Activated T-helper 17 cell treated with anti-CD3 and anti-CD28 coated beads, Interleukin-2, amount 50 U/mL, for 72 hours (primary cell): ENCODE measurements at places on chromosomes 16 and 17. TPM values are rescaled to one million over a fixed set of nuclear protein-coding genes. Genes with fewer than 3 reads are reported as not detected.
A peak's percentile ranks its signal among the peaks of the same experiment; 100 is the strongest.

Gene CEP295NL
- not detected for total RNA-seq

Gene CRISPLD2
- 0.30 TPM for total RNA-seq

Gene C16orf46
- not detected for total RNA-seq

Gene TAOK2
- total RNA-seq: 44.0 TPM

Gene KRTAP1-3
- not detected for total RNA-seq

Gene NACA2
- not detected for total RNA-seq

DNA sequence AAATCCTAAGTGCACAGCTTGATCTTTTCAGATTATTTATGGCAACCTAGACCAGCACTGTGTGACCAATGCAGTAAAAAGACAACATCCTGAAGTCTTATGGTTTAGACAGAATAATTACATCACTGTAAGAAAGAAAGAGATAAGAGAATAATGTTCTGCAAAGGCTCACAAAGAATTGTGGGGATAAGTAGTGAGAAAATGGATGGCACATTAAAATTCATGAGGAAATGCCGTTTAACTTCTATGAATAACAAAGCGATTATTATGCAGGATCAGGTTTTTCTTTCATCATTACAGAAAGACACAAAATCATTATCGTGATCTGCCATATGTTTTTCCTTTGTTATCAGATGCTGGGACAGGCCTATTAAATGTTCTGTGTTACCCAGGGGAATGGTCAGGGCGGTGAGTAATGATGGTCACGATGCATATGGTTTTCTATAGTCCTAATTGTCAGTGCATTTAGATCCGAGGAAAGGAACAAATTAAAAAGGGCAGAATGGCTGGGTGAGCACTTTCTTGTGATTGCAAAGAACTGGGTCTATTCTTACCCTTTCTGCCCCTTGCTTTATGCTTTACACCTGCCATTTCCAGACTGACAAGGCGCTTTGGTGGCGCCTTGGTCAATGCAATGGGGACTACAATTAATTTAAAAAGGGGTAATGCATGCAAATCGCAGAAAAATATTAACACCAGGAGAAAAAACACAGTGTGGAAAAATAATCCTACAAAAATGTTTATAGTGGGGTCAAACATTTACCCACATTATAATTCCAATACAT, 18.1 kb upstream of the DHX40 start:
- no peak for ATAC-seq

DNA sequence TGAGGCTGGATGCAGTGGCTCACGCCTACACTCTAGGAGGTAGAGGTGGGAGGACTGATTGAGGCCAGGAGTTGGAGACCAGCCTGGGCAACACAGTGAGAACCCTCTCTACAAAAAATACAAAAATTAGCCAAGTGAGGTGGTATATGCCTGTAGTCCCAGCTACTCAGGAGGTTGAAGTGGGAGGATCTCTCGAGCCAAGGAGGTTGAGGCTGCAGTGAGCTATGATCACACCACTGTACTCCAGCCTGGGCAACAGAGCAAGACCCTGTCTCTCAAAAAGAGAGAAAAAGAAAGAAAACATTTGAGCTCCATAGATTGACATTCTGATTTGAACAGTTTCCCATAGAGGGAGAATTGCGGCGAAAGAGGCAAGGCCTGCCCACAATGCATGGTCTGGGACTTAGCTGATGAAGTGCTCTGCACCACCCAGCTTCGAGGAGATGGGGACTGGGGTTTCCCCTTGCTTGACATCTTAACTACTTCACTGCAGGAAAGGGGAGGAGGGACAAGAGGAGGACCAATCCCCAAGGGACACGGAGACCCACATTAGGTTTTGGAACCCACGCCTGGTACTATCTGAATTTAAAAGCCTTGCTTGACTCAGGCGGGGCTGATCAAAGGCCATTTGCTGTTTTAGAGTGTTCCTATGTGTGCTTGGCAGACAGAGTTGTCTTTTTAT, 21.7 kb downstream of the MSI2 start:
- ATAC-seq: peak; percentile 87

- ATAC-seq: peak; percentile 82
These were observed 28.7 kb downstream of the MPG start for GRCh38 chr16:106623-107324.

DNA sequence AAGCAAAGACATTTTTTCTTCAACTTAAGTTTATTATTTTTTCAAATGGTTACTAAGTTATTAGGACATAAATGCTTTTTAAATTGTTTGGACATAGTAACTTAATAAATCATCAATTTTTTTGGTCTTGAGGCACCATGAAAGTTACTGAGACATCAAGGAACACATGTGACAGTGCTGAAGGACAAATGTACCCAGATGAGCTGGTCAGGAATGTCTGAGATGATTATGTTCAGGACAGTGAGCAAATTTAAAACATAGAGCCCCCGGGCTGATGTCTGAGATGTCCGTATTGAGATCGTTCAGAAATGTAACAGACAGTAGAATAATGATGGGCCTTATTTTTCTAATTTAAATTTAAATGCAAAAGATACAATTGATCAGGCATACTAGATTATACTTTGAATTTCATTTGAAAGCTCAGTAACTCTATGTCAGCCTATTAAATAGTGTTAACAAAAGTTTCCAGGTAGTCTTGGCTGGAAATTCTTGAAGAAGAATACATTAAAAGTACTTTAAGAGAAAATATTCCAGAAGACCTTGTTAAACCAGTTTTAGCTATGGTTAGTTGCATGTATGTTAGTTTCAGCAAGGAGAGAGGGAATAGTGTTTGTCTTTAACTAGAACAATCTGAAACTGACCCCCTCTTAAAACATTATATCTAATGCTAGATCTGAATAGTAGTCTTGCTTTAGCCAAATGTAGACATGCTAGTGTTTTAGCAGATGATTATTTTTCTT, 36.4 kb downstream of the SEC14L1 start:
- no peak for ATAC-seq

- no peak for ATAC-seq
These were observed 11.8 kb downstream of the IRX5 start for GRCh38 chr16:54942353-54942943.

DNA sequence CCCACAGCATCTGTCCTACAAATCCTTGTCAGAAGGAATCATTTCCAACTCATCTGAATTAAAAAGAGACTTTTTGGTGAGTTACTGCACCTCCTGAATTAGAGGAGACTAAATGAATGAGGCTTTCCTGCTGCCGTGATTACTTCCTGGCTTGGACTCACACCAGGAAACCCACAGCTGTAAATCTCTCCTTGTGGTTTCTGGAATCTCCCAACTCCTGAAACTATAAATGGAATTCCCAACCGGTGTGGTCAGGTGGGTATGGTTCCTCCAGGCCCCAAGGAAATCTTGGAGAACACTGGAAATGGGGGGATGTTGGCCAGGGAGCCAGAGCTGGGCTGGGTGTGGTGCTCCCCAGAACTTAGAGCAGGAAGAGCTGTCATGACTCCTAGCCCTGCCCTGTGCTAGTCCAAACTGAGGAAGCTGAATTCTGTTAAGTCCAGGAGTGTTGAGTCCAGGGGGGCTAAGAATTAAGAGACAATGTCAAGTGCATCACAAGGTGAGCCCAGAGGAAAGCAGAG, 216.4 kb downstream of the GSG1L start:
- no peak for ATAC-seq

GRCh38 chr16:30984669-30985400, at the start of gene HSD3B7:
TSS of gene HSD3B7 (plus strand) at chr16:30985207. CDS start at chr16:30985659, 452 bp downstream.
- ATAC-seq: peak; percentile 94

GRCh38 chr16:57091200-57091974, 996 bp upstream of the CPNE2 start:
- no peak for ATAC-seq

DNA sequence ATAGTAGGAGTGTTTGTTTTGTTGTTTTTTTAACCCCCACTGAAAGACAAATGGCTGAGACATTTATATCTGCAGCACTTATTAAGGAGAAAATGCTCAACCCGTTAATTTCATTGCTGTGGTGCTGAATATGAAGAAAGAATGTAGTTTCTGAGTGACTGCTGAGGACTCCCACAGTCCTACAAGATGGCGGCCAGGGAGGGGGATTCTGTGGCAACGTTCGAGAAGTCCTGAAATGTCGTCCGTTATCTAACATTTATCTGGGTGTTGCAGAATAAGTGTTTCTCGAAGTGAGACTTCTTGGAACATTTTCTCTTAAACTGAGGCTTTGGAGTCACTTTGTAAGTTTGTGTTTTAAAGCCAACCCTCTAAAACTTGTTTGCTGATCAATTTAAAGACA, 530.4 kb downstream of the XYLT1 start:
- ATAC-seq: no peak

DNA sequence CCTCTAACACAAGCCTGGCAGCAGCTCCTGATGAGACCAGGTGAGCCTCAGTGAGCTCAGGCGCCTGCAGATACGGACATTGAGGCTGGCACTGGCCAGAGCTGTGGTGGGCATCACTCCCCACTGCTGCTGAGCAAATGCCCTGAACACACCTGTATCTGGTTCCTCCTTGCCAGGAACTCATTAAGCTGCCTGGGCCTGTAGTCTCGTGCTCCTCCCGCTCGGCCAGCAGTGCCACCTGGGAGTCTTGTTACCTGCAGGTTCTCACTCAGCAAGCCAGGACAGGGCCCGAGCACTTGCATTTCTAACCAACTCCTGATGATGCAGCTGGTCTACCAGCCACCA, 13.3 kb downstream of the EIF4A3 start:
- no peak for ATAC-seq

DNA sequence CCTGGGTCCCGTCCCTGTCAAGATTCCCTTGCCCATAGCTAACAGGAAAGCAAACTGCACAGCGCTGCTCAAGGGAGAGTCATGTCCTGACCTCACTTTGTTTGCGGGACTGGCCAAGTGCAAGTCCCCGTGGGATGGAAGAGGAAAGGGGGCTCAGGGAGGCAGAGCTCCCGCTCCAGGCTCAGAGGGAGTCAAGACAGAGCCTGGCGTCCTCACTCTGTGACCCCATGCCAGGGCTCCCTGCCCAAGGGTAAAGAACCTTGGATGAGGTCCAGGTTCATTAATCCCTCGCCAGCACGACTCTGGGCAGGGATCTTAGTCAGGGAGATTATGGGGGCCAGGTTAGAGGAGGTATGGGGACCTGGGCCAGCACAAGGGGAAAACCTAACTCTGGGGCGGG, 51.5 kb upstream of the CBX4 start:
- no peak for ATAC-seq

DNA sequence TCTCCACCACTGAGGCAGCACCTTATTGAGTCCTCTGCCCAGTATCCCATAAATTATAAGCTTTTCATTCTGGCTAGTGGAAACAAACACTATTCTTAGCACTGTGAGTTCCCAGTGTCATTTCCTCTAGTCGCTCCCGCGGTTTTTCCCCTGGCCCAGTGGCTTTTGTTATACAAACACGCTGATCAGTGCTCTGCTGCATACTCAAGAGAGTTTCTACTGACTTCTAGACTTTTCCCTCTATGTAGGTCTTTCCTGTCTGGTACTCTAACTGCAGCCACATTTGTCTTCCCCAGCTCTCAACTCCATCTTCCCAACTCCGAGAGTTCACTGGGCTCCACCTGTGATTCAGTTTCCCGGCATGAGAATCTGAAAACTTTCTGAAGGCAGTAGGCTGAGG, 556.6 kb upstream of the SALL1 start:
- no peak for ATAC-seq

- ATAC-seq: no peak
These were observed 453.2 kb upstream of the SOX9 start for GRCh38 chr17:71667661-71668060.

GRCh38 chr16:53232826-53233529, 178.2 kb downstream of the CHD9 start:
- ATAC-seq: no peak

GRCh38 chr17:921161-921560, 58.4 kb downstream of the NXN start:
- no peak for ATAC-seq
